Osteoblast (primary cell): ENCODE measurements at places on chromosomes 4 and X.

DNA sequence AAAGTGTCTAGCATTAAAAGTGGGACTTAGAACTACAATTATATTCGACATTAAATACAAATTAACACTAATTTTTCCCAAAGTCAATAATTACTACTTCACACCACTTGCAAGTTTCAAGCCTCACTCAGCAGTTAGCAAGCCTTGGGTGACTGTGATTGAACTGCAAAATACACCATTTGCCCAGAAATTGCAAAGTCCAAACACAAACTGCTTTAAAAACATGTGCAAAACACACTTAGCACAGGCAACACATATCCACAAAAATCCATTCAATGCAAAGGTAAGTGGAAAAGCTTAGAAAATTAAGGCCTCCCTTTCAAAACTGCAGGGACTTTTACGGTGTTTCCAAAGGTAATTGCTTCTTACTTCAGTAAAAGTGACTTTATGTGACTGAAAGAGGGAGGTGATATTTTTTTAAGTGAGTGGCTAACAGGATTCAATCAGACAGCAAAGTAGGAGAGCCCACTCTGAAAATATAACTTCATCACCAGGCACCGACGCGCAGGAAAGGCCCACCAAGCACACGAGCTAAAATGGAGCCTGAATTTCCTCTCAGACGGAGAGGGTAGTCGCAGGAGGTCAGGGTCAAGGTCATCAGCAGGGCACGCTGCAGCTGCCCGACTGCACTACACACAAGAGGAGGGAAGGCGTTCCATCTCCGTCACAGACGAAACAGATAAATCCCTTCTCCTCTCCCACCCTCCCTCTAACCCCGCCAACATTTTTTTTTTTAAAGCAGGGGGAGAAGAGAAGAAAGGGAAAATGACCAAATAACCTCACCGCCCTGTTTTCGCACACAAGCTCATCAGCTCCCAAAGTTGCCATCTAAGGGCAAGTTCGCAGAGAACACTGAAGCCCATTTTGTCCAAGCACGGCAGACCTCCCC lies 3.1 kb downstream of the ZNF827 start:
- no peaks in the 10 kb centered on the region for H3K36me3 ChIP-seq
- peak overlapping the region; percentile 81 for H3K4me3 ChIP-seq
- H3K27me3 ChIP-seq = no peaks in the 10 kb centered on the region
- DNase-seq = peak; percentile 22
- H3K4me1 ChIP-seq = peaks cover 33% of the 10 kb centered on the region

- peak; percentile 66 for DNase-seq
- no peaks in the 10 kb centered on the region for H3K27me3 ChIP-seq
- H3K4me3 ChIP-seq = peak overlapping the region; percentile 18
- H3K27ac ChIP-seq = peak overlapping the region; percentile 73
- H3K4me1 ChIP-seq = peaks cover 23% of the 10 kb centered on the region
- H3K36me3 ChIP-seq = no peaks in the 10 kb centered on the region
Observed at GRCh38 chr4:158775091-158775651, 6.3 kb downstream of the FNIP2 start.

DNA sequence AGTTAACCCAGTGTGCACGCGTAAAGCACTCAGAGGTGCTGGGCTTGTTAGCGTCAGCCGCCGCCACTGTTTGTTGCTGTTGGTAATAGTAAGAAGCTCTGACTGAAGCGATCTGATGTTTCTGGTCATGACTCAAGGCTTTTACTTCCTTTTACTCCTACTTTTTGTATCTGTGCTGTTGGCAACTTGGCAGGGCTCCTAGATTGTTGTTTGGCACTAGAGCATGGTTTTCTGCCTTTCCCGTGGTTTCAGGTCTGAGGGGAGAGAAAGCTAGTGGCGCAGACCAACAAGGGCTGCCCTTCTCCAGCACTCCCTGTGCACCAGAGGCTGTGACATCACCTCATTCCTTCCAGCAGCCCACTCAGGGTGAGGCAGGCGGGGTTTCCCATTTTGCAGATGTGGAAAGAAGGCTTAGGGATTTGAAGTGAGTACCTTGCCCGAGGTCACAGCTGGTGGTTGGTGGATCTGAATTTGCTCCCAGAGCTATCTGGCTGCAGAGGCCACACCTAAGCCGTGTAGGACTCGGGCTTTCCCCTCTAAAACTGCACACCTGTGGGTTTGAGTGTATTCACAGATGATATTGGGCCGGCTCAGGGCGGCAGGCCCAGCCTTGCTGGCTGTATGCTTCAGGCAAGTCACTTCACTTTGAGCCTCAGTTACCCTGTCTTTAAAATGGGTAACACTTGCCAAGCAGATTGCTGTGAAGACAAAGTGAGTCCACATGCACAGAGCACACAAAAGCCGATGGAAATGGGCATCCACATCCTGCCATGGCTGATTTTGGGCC lies 51.2 kb upstream of the TADA2B start:
- H3K27me3 ChIP-seq = no peaks in the 10 kb centered on the region
- H3K36me3 ChIP-seq = peaks cover 26% of the 10 kb centered on the region
- H3K27ac ChIP-seq = peak overlapping the region; percentile 70
- H3K4me1 ChIP-seq = peaks cover 29% of the 10 kb centered on the region

DNA sequence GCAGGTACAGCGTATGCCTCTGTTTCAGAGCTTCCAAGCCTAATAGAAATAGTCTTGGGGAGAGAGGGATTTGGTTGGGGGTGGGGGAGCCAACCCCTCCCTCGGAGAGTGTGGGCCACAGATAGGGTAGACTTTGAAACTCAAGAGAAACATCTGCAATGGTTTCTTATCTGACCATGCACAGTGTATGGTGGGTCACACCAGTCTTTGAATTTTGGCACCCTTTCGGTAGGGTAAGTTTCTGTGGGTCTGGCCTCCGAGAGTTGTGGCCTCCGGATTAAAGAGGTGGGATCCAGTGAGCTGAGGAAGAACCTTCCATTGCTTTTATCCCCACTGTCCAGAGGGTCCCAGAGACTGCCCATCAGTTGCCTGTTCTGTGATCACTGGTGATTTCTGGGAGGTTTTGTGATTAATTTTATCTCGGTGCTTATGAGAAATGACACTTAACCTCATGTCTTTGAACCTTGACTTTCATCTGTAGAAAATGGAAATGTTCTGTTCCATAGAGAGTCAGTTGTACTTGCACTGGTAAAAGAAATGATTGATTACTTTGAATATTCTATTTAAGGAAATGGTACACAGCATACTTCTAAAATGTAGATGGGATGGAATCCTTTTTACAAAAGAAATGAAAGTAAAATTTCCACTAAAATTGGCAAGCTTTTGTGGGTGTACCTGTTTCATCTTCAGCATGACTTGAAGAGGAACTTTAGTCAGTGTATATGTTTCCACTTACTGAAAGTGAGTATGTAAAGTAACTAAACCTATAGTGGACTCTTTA lies 62.7 kb downstream of the TMEM131L start:
- no peak overlapping the region for H3K4me3 ChIP-seq
- no peaks in the 10 kb centered on the region for H3K36me3 ChIP-seq
- DNase-seq = no peak

DNA sequence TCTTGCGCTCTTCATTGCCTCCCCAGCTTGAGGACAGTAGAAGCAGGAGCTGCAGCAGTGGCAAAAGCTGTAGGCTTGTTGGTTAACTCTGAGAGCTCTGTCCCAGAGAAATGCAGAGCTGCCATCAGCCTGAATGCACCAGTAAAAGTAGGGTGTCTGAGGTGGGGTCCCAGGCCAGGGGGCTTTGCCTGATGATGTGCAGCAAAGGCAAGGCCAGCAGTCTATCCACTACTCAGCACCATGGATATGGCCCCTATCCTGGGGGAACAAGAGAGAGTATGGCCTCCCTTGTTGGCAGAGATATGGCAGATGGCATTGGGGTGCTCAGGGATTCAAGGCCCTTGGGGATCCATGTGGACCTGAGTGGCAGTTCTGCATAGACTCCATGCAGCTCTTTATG lies 180.2 kb downstream of the HMGN5 start:
- H3K4me1 ChIP-seq = no peaks in the 10 kb centered on the region
- H3K4me3 ChIP-seq = no peak overlapping the region
- no peaks in the 10 kb centered on the region for H3K27me3 ChIP-seq

- no peak overlapping the region for H3K4me3 ChIP-seq
- no peaks in the 10 kb centered on the region for H3K36me3 ChIP-seq
- DNase-seq = peak; percentile 97
- no peak overlapping the region for H3K27ac ChIP-seq
- peaks cover 15% of the 10 kb centered on the region for H3K27me3 ChIP-seq
- no peaks in the 10 kb centered on the region for H3K4me1 ChIP-seq
Observed at GRCh38 chr4:8176547-8177399, 18.2 kb upstream of the ABLIM2 start.

GRCh38 chr4:101205916-101206315 lies 141.4 kb downstream of the PPP3CA start:
- DNase-seq = peak; percentile 82
- H3K4me3 ChIP-seq = no peak overlapping the region
- H3K27ac ChIP-seq = peak overlapping the region; percentile 57
- peaks cover 8% of the 10 kb centered on the region for H3K4me1 ChIP-seq

DNA sequence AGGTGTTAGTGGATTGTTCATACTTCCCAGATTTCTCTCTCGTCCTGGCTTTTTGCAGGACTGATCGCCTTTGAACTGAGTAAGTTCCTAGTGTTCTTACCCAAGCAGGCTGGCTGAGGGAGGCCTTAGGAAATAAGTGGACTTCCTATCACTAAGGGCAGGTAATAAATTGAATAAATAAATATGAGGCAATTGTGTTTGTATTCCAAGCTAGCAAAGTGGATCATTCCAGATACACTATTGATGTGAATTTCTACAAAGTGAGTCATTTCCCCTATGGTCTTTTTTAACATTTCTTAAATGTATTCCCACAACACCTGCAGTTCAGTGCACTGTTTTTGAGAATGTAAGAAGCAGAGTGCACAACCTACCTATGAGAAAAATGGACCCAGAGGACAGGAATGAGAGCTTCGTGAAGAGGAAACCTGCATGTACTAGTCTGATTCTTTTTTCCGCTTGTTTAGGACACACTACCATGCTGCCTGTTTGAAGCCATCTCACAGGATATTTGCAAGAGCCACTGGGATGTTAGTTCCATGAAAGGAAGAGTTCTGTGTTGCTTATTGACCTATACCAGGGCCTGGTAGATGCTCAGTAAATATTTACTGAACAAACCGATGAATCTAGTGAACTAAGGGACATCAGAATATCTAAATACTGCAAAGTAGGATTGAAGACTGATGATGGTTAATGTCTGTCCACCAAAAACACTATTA lies 29.0 kb upstream of the SMAD1 start:
- peaks cover 5% of the 10 kb centered on the region for H3K27me3 ChIP-seq
- DNase-seq = no peak

DNA sequence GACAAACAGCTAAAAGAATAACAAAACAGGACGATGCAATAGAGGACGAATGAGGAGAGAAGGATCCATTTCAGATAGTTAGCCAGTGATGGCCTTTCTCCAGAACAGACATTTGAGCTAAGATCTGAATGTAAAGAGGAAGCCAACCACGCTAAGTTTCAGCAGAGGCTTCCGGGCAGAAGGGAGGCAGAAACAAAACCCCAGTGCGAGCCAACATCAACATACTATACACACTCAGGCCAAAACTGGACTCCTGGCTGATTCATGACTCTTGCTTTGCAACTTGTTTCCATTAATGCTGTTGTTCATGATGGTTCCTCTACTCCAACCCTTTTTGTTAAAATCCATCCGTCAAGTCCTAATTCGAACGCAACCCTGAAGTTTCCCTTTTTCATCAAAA lies 730.3 kb downstream of the TRIML1 start:
- peaks cover 5% of the 10 kb centered on the region for H3K4me1 ChIP-seq
- H3K27ac ChIP-seq = no peak overlapping the region
- H3K4me3 ChIP-seq = peak overlapping the region; percentile 1

- H3K27ac ChIP-seq = no peak overlapping the region
- no peak for DNase-seq
- no peaks in the 10 kb centered on the region for H3K4me1 ChIP-seq
- no peaks in the 10 kb centered on the region for H3K27me3 ChIP-seq
- H3K4me3 ChIP-seq = no peak overlapping the region
- no peaks in the 10 kb centered on the region for H3K36me3 ChIP-seq
Observed at GRCh38 chr4:131441004-131441688, 1707.9 kb upstream of the PCDH10 start.

DNA sequence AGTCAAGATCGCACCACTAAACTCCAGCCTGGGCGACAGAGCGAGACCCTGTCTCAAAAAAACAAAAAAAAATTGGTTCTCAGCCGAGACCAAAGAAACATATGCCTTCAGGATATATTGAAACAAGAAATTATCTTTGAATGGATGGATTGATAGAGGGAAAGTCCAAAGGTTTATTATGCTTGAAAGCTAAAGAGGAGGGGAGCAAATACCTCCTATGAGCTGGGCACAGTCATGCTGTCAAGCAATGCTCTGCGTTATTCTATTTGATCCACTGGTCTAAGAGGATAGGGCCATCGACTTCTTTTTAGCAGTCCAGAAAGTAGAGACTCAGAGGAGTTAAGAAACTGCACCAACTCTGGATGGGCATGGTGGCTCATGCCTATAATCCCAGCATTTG lies 85.9 kb upstream of the SLC34A2 start:
- H3K4me1 ChIP-seq = no peaks in the 10 kb centered on the region
- no peaks in the 10 kb centered on the region for H3K36me3 ChIP-seq
